RPMI7951 (cell line): ENCODE measurements at places on chromosomes 16 and 17. TPM values are rescaled to one million over a fixed set of nuclear protein-coding genes. Genes with fewer than 3 reads are reported as not detected.

DNA sequence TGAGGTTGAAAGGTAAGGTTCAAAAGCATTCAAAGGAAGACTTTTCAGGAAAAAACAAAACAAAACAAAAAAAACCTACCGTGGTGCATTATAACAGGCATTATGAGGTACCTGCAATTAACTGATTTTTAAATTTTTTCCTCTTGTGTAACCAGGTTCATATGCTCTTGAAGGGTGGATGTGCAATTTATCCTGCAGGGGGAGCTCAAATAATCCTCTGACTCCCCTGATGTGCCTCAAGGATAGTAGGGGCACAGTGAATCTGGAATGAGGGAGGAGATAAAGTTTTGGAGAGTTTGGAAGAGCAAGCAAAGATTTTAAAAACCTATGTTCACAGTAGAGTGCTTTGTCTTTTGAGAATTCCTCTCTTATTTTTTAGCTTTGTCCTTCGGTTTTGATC lies 1349.4 kb downstream of the CDH8 start:
- DNase-seq: no peak

- DNase-seq: no peak
Measured at GRCh38 chr17:31400481-31400950, 9.0 kb downstream of the RAB11FIP4 start.

GRCh38 chr17:77613627-77614026 lies 344.9 kb upstream of the TNRC6C start:
- no peak for DNase-seq

The ZNF19 gene
- total RNA-seq: 2.2 and 3.8 TPM in 2 replicates

The NDUFB10 gene
- total RNA-seq: 209 and 290 TPM in 2 replicates

The MAP2K4 gene
- 16.0 and 23.9 TPM in 2 replicates for total RNA-seq
